HTR-8/SVneo (cell line): ENCODE measurements at places on chromosomes 16 and 17.

- DNase-seq = peak; percentile 92
Observed at GRCh38 chr16:30896889-30897733, 697 bp downstream of the CTF1 start.

DNA sequence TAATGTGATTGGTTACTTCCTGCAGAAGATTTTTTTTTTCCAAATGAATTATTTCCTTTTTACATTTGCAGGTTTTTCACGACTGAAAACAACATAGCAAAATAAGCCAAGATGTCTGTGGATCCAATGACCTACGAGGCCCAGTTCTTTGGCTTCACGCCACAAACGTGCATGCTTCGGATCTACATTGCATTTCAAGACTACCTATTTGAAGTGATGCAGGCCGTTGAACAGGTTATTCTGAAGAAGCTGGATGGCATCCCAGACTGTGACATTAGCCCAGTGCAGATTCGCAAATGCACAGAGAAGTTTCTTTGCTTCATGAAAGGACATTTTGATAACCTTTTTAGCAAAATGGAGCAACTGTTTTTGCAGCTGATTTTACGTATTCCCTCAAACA is 2.4 kb downstream of the MIS12 start:
- no peak for DNase-seq

- DNase-seq = no peak
Observed at GRCh38 chr17:41467561-41467960, 375 bp upstream of the KRT32 start.

DNA sequence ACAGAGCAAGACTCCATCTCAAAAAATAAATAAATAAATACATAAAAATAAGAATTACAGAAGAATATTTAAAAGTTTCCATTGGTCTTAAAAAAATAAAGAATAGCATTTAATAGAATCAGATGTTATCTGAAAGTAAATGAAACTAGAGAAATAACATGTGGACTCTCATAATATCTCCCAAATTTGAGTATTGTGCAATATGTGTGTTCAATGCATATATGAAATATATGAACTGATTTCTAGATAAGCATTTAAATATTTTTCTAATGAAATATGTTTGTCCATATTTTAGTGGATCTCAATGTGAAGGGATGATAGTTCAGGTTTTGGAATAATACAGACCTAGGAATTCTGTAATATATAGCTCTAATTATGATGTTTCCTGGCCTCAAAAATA is 265.9 kb upstream of the PMFBP1 start:
- DNase-seq = no peak

DNA sequence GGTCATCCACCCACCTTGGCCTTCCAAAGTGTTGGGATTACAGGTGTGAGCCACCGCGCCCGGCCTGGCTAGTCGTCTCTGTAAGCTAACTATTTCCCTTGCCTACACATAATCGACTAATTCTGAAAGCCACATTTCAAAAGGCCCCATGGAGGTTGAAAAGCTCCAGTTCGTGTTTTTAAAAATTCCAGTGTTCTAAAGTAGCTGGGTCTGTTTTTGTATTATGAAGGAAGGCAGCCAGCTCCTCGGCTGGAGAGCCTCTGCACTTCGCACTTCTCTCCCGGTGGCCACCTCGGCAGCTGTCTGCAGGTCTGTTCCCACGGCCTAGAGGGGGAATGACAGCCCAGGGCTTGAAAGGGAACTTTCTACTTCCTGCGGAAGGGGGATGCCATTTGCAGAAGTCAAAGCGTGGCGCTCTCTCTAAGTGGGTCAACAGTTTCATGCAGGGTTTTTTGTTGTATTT is 16.9 kb downstream of the HASPIN start:
- DNase-seq = no peak

DNA sequence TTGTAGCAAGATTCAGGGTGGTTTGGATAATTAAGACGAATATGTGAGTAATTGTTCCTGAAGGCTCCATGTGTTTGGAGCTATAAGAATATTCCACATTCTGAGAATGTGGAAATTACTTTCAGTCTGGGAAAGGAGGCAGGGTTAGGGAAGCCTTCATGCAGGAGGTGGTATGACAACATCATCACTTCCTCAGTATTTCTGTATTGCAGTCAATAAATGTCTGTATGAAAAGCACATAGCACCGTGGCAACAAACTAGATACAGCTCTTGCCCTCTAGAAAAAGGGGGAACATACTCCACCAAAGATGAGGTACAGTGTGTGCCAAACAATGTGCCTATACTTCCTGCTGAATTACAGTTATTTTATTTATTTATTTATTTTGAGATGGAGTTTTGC is 26.1 kb upstream of the DHRS7B start:
- DNase-seq = no peak

- DNase-seq = no peak
Observed at GRCh38 chr16:57032931-57033330, 43.6 kb downstream of the NLRC5 start.

DNA sequence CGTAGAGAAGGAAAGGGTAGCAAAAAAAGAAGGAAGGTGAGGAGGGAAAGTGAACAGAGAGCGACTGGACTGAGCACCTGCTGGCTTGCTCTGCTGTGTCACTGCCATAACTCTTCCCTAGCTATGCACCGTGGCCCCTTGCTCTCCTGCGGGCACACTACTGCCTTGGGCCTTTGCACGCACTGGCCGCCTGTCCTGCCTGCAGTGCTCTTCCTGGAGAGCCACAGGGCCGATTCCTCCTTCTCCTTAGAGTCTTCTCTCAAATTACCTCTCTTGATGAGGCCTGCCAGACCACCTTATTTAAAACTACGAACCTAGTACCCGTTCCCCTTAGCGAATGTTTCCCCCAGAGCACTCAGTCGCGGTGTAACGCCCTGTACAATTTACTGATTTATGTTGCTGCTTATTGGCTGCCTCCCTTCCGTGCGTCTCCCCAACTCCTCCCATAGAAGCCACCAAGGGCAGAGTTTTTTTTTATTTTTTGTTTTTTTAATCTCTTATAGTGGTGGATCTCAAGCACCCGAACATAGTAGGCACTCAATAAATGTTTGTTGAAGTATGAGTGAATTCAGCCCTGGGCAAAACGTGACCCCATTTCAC is 70.3 kb downstream of the RAI1 start:
- no peak for DNase-seq

DNA sequence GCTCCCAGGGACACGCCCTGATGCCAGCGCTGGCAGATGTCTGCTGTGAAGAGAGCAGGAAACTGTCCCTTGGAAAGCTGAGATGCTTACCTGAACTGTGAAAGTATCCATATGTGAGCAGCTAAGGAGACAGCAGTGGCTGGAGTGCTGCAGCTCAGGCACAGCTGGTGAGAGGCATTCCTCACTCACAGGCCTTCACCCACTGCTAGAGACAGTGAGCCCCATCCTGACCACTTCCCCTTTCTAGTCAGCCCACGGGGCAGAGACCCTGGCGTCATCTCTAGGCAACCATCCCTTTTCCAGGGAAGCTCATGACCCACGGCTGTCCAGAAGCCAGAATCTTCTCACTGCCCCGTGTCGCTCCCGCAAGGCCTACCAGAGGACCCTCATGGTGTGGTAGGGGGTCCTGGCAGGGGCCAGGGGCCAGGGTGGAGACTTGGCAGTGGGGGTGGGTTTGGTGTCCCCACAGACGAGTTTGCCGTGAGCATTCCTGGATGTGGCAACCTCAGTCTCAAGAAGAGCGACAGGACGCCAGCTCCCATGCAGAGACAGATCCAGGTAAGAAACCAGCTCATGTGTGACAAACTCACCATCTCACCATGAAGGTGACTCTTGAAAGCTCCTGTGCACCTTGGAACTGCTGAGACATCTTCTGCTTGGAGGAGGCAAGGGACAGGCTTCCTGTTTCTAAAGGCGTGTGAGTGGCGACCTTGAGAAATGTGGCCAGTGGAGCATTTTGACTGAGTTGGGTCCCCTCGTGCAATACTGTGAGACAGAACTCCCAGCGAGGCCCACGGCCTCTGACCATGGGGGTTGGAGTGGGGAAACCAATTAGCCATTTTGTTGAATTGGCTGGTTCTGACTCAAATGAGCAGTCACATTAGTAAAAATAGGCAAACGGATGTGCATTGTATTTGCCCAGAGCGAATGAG is at the start of gene SCIMP:
SCIMP (minus strand) TSS at position 216 of the 932 bp plus-strand sequence; CDS start at position 111, 105 bp downstream.
- no peak for DNase-seq

GRCh38 chr16:51526621-51527020 is 375.6 kb upstream of the SALL1 start:
- no peak for DNase-seq

GRCh38 chr17:32239456-32239855 is 26.2 kb upstream of the RHBDL3 start:
- DNase-seq = no peak

GRCh38 chr17:7834542-7834956 is 532 bp downstream of the KDM6B start:
- DNase-seq = no peak

GRCh38 chr17:82893779-82894178 is 54.0 kb upstream of the ZNF750 start:
- DNase-seq = no peak

- DNase-seq = no peak
Observed at GRCh38 chr16:68190736-68191510, 45.0 kb downstream of the ESRP2 start.

DNA sequence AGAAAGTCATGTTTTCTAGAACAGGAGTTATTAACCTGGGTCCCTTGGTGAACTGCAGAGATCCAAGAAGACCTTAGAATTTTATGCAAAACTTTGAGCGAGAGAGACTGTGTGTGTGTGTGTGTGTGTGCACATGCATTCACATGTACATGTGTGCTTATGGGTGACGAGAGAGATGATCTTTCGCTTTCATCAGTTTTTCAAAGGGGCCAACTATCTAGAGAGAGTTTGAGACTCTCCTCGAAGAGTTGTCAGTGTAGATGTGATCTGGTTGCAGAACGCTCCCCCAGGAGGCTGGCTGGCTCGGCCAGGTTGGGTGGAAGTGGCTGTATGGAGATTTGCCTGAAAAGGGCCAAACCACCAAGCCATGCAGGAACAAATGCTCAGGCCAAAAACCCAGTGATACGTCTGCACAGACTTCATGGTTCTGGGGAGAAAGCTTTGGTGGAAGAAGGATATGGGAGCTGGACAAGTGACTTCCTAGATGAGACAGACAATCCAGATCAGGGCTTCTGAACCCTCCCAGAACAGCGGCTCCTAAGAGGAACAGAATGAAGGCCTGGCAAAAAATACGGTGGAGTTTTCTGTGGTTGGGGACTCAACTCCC is 6.1 kb downstream of the PIK3R5 start:
- no peak for DNase-seq

GRCh38 chr16:15425861-15426260 is 8.5 kb upstream of the BMERB1 start:
- DNase-seq = no peak

DNA sequence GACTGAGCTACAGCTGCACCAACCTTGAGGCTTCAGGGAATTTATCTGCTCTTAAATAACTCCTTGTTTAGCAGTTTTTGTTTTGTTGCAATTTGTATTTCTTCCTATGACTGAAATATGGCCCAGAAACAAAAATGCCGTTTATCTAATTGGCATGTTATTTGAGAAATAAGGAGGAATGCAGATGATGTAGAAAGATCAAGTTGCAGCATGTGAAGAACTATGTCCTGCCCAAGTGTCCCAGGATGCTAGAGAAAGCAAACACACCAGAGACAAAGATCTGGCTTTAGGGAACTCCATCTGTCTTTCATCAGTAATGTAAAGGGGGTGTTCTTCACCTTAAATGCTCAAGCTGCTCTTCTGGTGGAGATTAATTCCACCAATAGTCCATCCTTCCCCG is 29.7 kb downstream of the USP31 start:
- DNase-seq = peak; percentile 22

- no peak for DNase-seq
Observed at GRCh38 chr16:69904495-69905170, 46.5 kb upstream of the CLEC18A start.

GRCh38 chr17:64198331-64199090 is 64.5 kb downstream of the TEX2 start:
- DNase-seq = no peak

GRCh38 chr16:46788891-46789474 is 40.8 kb upstream of the MYLK3 start:
- DNase-seq = no peak

DNA sequence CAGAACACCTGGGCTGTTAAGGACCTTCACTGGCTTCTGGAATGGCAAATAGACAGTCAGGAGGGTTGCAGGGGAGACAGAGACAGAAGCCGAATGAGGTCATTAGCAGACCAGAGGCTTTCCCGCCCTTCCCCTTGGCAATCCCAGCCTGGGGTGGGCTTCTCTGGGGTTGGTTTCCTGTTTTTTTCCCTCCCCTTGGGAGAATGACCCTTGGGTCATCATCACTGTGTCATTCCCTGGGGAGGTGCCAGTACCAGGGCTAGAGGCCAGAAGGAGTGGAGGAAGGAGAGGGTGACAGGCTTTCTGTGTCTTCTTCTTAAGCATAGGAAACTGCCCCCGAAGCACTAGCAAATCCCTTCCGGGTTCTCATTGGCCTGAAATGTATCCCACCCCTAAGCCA is 42.9 kb upstream of the IL21R start:
- no peak for DNase-seq

GRCh38 chr17:15507896-15508295 is 40.5 kb upstream of the CDRT4 start:
- DNase-seq = no peak

DNA sequence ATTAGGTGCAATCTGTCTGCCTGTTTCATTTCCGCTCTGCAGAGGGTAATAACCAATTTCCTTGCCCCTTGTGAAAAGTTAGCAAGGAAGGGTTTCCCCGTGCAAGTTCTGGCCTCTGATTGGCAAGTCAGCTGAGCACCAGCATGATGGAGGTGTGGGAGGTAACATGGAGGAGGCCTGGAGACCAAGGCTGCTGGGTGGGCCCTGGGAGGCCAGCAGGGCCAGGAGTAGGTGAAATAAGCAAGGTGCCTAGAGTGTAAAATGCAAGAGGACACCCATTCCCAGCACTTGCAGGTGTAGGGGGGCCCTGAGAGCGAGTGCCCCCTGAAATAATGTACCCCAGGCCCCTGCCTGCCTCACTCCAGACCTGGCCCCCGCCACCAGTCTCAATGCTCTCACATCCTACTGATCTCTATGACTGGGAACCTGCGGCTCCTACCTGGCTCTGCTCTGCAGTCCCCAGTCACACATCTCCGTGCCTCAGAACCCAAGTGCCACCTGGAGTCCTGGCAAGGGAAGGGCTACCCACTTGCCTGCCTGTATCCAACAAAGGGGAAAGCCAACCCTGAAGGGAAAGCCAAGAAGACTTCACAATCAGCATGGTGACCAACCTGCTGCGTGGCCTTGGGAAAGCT is 116.2 kb downstream of the C16orf78 start:
- DNase-seq = no peak

- no peak for DNase-seq
Observed at GRCh38 chr16:56068816-56069215, 122.5 kb upstream of the GNAO1 start.
